HFF-Myc (cell line): ENCODE measurements at places on chromosomes 5 and 9.

- no peak for DNase-seq
Measured at GRCh38 chr5:124634228-124634739, 112.2 kb downstream of the ZNF608 start.

DNA sequence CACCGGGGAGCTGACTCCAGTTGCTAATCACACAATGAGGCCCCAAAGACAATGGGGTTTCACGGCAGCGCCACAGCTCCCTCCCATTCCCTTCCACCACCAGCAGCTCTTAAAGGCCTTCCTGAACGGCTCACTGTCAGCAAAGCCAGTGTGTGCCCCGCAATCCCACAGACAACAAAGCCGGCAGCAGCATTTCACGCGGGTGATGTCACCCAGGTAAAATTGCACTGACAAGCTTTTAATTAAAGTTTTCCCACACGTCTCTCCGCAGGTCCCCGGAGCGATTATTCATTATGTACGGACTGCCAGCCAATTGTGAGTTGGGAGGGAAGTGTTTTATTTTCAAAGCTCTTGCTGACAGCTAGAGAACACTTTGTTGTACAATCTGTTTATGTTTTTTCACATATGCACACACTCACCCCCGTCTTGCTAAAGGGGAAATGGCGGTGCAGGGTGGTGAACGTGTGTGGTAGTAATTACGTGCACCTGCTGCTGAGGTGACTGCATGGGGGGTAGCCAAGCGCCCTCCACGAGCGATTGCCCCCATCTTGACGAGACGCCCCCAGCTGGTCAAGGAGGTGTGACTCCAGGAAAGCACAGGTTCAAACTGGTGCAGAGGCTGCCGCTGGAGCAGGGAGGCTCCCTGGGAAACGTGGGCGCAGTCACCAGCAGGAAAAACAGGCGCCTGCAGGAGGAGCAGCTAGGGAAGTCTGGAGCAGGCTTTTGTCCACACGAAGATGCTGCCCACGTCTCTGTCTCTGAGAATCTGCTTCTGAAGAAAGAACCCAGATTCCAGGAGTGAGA is 65.0 kb downstream of the IRX2 start:
- DNase-seq: no peak

DNA sequence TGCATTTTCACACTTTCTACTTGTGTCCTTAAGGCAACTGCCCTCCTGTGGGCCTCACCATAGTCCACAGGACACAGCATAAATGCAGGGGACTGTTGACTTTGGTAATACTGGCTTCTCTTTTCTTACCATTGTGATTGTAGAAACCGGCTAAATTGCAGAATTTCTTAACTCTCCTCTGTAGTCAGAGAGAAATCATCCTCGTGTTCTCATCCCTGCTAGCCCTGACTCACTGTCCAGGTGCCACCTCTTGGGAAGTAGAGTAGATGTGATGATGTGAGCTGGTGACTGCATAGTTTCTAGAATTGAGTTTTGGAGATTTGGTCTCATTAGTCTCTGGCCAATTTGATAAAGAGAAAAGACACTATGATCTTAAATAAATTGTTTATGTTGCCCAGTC is 5.5 kb downstream of the PHF24 start:
- no peak for DNase-seq

DNA sequence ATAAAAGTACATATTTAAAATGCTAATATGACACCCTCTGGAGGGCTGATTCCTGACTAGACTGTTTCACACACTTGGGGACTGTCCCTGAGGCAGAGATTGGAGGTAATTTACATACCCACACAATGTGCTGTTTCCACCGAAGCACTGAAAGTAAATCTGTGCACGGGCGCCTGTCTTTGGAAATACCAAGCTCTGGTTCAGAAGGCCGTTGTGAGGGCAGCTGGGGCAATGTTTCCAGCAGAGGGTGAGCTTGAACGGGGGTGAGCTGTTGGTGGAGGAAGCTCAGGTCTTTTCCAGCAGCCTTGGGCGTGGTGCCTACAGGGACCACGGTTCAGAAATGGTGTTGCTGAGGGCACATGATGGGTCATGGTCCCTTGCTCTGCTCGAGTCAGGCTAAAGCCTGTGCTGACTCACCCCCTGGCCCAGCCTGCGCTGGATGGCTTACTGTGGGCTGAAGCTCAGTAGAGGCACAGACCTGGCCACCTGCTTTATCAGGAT is 25.8 kb upstream of the HMCN2 start:
- DNase-seq: no peak

- no peak for DNase-seq
Measured at GRCh38 chr9:102768002-102768401, 227.1 kb upstream of the CYLC2 start.

DNA sequence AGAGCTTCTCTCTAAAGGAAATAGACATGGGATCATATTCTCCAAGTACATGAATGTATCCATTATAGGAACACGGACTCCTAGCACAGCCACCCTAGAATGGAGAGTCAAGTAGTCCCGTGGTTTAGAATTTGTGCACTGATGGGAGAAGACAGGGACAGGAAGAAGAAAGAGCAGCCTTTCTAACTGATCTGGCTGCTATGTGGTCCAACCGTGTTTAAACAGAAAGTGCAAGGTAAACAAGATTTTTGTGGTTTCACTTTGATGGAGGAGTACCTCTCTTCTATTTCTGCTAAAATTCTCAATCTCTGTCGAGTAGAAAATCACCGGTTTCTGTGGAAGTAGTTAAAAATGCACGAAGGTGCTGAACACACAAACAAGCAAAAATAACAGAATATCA is 171.3 kb downstream of the ST8SIA4 start:
- no peak for DNase-seq

GRCh38 chr9:90000925-90001324 is 396.1 kb downstream of the GADD45G start:
- DNase-seq: no peak

DNA sequence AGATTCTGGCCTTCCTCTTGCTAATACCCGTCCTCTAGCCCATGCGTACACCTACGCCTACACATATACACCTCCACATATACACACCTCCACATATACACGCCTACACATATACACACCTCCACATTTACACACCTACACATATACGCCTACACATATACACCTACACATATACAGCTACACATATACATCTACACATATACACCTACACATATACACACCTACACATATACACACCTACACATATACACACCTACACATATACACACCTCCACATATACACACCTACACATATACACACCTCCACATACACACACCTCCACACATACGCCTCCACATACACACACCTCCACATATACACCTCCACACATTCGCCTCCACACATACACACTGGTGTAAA is 27.2 kb downstream of the AK3 start:
- no peak for DNase-seq

- no peak for DNase-seq
Measured at GRCh38 chr5:126753227-126753626, 23.7 kb upstream of the LMNB1 start.

- DNase-seq: no peak
Measured at GRCh38 chr9:97794666-97795065, 58.4 kb upstream of the FOXE1 start.

- DNase-seq: no peak
Measured at GRCh38 chr9:121868626-121869025, 217.2 kb downstream of the DAB2IP start.

DNA sequence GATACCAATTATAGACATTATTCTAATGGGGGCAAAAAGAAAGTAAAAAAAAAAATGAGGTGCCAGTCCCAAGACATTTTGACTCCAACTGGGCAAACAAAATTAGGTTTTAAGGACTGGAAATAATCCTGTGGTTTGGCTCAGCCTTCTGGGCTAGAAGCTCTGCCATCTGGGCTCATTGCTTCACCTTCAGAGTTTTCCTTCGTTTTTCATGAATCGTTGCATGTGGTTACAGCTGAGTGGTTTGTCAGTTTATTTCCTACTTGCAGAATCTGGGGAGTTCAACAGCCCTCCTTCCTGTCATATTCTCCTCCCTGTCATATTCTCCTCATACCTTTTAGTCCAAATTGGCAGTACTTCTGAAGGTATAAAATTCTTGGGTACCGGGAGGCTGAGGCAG is 12.0 kb downstream of the UGT3A2 start:
- no peak for DNase-seq

DNA sequence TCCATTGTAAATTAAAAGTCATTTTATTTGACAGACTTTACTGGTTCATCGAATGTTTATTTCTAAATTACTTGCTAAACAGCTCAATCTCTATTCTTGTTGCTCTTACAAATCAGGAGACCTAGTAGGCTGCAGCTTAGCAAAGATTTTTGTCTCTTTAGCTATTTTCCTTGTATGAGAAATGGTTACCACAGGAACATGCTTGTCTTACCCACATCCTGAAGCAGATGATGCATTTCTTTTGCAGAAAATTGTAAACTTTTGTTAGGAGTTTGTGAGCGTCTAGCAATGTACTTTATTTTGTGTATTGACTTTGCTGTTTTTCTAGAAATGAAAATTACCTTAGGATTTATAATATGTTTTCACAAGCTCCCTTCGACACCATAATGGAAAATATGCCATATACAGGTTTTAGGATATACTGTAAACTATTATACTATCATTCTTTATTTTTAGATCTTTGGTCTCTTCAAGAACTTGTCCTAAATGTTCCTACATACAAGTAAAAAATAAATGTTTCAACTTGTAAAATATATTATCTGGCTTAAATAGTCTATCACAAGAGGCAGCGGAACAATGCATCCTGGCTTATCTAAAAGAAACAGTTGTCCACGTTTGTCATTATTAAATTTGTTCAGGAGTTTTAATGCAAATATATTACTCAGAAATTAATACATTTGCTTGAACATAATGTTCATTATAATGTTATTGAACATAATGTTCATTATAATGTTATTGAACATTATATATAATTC is 54.1 kb downstream of the SPEF2 start:
- no peak for DNase-seq
